ENCODE measurements at places on chromosomes 2 and 18.

- DNase-seq = no peak
Measured at GRCh38 chr2:110732422-110733413, at the start of gene ACOXL. TSS of gene ACOXL (plus strand) at chr2:110732573. CDS start at chr2:110768390, 35,817 bp downstream.

- no peak for DNase-seq
Measured at GRCh38 chr2:50018921-50019320, 864.6 kb upstream of the FSHR start.

DNA sequence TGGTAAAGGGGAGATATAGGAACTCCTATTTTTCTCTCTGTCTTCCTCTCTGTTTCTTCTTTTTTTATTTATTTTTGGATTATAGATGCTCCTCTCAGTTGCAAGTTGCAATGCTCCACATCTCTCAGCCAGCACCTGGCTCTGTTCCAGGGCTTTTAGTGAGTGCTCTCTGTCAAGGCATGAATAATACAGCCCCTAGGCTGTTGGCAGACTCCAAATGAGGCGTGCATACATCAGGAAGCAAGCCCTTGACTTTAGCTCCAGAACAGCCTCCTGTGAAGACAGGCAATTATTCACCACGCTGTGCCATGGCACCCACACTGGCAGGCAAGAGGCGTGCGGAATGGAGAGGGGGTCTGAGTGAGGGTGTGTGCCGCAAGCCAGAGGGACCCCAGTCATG, 228.1 kb upstream of the PXDN start:
- peak; percentile 61 for DNase-seq

GRCh38 chr18:71630696-71631095, 913.4 kb downstream of the CBLN2 start:
- DNase-seq = no peak

GRCh38 chr2:220811952-220812570, 760.0 kb downstream of the EPHA4 start:
- DNase-seq = no peak

GRCh38 chr2:216908300-216908699, 48.4 kb upstream of the TNP1 start:
- no peak for DNase-seq

DNA sequence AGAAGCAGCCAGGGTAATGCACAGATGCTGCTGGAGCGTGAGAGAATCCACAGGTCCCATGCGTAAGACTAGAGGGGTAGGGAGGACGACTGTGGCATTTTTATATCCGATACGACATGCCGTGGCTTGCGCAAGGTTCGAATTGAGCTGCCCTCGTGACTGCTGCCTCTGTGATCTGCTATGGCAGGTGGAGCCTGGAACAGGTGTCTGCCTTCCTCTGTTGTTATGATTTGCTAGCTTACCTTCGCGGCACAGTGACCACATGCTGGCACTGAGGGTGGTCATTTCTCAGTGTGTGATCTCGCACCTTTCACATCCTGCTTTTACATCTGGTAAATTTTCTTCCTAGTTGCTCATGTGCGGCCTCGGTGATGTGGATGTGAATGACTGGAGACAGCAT, 240.2 kb downstream of the ALPK2 start:
- DNase-seq = no peak

- DNase-seq = no peak
Measured at GRCh38 chr2:207238831-207239701, 73.3 kb upstream of the KLF7 start.

DNA sequence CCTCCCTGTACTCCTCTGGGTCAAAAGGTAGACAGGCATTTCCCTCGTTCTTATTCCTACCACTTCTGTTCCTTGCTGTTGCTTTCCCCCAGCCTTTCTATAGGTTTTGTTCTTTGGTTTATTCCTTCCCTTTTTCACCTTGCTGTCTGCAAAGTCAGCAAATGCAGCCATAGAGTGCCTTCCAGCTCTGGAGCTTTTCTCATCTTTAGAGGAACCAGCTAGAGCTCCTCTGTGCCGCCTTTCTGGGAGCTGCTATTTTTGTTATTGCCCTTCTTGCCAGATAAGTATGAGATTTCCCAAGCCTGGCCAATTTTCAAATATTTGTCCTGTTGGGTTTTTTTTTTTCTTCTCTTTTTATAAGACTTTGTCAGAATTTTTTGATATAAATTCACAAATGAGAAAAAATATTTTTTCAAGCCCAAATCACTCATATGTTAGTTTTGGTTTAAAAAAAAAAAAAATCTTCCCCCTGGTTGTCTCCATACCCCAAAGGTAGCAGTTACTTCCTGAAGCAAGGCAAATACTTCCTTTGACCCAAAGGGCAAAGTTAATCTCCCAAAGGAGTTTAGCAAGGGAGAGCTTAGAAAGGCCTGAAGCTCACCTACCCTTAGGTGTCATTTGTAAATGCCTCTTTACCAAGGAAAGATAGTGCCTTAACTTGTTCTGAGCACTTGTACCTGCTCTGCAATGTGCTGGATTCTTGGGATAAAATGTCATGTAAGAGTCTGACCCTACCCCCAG, 5.1 kb upstream of the TTC27 start:
- no peak for DNase-seq

DNA sequence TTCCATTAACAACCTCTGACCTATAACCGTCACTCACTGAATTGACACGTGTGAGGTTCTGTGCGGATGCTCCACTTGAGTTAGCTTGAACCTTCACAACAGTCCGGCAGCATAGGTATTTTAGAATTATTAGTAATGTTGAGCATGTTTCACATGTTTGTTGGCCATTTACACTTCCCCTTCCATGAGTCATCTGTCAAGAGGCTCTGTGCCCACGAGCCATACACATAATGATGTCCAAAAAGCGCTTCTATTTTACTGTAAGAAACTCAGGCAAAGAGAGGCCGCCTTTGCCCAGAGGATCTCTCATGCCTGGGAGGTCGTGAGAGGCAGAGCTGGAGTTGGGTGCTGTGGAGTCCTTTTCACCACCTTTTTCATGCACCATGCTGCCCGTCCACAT, 28.9 kb upstream of the TMEM214 start:
- DNase-seq = no peak

DNA sequence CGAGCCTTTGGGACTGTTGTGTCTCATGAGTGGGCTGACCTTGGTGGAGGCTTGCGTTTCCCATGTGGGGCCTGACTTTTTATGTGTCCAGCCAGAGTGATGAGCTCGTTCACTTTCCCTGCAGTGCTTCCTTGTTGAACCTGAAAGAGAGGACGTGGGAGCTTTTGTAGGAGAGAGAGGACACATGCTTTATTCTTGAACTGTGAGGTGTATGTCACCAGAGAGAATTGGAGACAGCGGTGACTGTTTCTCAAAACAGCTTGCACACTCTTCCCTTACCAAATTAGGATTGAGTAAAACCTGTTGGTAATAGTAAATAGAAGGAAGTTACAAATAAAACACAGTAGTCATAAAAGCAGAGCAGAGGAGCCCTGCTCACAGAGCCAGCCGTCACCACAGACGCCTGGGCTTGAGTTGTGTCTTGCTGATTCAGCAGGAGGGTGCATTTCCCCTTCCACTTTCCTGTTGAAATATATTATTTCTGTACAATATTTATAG, 60.7 kb downstream of the INPP4A start:
- no peak for DNase-seq

- DNase-seq = no peak
Measured at GRCh38 chr2:145741636-145742035, 1221.7 kb upstream of the ZEB2 start.

DNA sequence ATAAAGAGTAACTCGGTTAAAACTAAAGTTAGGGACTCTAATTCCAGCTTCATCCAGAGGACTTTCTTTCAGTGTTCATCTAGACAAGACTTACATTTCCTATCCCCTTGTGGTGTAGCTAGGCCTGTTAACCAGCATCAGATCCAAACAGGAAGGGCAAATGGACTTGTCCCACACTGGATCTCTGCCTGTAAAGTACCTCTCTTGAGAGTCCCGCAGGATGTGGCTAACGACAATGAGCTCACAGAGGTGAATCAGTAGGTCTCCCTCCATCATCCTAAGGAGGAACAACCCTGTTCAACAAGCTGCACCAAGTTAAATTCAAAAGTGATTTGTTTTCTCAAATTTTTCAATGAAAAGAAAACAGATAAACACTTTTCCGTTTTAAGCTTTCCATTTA, 412.3 kb upstream of the RGPD4 start:
- no peak for DNase-seq

DNA sequence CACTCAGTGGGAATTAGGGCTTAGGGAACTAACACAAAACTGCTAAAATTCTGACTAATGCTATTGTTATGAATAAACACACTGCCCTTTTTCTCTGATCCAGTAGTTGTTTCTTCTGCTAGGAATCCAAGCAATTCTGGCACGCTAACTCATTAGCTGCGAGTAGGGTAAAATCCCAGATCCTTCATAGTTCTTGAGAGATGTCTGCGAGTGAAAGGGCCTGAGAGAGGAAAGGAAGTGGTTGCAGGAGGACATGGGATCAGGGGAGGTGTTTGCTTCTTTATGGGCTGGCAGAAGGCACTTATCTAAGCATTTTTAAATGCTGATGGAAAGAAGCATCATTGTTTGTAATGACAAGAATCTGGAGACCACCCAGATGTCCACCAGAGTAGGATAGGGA, 9.4 kb downstream of the MAP3K19 start:
- no peak for DNase-seq

DNA sequence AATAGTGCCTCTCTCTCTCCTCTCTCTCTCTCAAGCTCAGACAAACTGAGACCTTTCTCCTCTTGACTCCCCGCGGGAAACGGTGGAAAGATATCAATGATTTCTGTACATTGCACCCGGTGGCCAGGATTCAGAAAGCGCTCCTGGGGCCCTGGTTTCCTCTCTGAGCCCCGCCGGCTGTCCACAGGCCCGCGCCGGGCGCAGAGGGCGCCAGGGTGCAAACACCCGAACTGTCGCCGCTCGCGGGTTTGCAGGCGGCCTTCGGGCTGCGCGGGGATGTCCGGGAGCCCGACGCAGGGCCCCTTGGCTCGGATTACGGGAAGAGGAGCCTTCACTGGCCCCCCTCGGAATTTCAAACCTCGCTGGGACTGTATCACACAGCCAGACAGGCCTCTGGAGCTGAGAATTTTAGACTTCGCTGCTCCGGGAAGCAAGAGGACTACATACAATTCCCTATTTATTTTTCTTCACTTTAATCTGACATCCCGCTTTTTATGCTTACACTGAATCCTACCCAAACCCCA, 5.2 kb upstream of the EN1 start:
- no peak for DNase-seq

DNA sequence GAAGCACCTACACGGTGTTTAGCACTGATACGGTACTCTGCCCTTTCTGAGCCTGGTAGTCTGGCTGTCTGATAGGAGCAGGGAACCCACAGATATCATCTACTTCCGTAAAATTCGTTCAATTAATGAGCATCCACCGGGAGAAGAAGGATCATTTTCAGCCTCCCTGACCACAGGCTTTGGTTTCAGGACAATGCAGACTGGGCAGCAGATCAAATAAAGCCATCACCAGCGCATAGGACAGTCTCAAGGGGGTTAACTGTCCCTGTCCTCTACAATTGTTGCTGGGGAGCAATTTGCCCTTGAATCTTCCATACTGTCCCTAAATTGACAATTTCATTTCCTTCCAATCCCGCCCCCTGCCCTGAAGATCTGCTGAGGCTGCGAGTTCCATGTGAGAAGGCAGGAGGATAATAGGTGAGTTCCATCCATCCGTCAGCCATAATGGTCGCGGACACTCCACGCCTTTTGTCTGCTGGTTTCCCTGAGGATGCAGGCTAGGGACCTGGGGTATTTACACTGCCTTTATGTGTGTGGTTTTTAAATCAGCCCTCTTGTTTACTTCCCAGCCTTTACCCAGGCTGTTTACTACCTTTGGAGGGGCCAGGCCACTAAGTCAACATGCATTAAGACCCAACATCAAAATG, 110.0 kb downstream of the MYCN start:
- no peak for DNase-seq

- no peak for DNase-seq
Measured at GRCh38 chr2:109331896-109332848, 203.2 kb downstream of the SH3RF3 start.

- DNase-seq = no peak
Measured at GRCh38 chr2:56014046-56014730, 90.6 kb upstream of the EFEMP1 start.

GRCh38 chr2:237570776-237571335, 4.5 kb downstream of the PRLH start:
- DNase-seq = no peak

DNA sequence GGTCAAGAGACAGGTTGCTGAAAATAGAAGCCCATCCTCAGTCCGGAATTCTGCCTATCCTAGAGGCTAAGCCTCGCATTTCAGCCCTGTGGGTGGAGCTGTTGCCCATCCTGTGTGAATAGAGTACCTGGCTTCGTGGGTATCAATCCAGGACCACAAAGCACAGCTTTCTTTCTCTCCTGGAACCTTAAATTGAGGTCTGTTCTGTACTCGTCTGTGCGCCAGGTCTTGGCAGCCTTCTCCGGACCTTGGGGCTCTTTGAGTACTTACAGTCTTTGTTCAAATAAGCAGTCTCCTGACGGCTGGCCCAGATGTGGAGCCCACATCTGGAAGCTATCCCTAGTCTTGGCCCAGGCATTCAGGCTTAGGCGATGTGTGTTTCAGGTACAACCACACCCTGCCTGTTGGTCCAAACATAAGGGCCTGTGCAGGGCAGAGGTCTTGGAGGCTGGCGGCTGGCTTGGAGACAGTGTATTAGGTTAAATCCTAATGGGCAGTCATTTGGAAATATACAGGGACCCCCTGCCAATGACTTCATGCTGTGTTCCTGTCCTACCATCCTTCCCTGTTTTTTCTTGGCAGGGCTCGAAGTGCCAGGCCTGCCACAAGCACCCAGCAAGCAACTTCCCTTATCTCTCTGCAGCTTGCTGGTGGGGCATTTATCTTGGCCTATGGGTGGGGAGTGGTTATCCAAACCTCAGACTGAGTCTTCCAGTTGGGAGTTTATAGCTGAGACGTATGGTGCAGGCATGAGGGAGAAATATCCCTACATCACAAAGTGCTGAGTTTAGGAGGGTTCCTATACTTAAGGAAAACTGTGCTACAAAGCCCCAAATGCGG, 294.1 kb downstream of the BCL2 start:
- no peak for DNase-seq

GRCh38 chr2:72015266-72015665, 132.4 kb downstream of the CYP26B1 start:
- no peak for DNase-seq

DNA sequence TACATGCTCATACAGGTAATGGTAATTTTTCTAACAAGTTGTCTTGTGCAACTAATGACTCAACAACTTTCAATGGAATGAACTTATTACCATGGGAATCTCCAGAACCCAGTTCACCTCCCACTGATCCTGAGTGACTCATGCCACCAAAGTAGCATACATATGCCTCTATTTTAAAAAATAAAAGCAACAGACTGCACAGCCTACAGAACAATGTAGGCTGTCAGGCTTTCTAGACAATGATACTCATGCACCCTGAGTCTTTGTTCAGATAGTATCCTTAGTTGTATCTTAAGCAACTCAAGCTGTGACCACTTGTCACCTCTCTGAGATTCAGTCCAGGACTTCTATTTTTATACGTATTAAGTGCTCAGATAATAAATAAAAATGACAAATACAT, 531.0 kb upstream of the SETBP1 start:
- no peak for DNase-seq

GRCh38 chr18:30361864-30362540, 680.5 kb downstream of the DSC3 start:
- no peak for DNase-seq
